ENCODE measurements at places on chromosomes 3 and 15.

- no peak for DNase-seq
Measured at GRCh38 chr15:45168286-45168685, 19.5 kb downstream of the SHF start.

DNA sequence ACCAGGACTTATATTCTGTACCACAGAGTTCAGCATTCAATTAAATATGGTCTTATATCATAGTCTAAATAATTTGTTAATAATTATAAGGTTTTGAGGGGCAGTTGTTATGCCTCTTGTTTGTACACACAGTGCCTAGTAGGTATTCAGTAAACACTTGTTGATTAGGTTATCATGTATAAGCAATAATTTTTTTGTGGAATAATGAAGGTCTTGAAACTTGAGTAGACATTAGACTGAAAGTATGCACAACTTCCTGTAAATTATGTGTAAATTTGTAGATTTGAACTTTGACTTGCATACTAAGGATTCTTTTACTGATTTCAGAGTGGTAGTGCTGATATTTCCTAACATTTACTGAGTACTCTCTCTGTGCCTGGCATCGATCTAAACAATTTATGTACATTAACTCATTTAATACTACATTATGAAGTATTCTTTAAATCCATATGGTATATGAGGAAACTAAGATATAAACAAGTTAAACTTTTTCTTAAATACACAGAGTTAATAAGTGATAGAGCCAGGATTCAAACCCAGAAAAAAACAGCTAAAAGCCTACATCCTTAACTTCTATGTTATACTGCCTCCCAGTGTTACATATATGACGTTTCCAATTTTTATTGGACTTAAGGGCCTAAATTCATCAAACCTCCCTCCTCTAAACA, 65.1 kb downstream of the GLCE start:
- no peak for DNase-seq

GRCh38 chr15:27278761-27279160, 307.8 kb downstream of the GABRG3 start:
- DNase-seq: no peak

- DNase-seq: no peak
Measured at GRCh38 chr3:123070510-123070909, 3.7 kb downstream of the PDIA5 start.

DNA sequence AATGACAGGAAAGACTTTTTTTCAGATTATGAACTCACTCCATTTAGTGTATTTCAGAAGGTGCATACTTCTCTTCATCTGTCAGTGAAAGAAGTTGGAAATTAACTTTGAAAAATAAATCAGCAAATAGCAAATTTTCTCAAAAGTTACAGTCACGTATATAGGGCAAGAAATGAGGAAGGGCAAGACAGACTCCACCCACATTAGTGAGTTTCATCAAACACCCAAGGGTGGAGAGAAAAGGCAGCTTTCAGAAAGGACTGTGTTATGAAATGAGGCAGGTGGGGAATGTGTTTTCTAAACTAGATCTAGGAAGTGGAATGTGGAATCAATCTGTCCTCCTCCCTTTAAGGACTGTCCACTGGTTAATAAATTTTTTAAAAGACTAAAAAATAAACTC, 2.9 kb downstream of the SLC22A13 start:
- no peak for DNase-seq

DNA sequence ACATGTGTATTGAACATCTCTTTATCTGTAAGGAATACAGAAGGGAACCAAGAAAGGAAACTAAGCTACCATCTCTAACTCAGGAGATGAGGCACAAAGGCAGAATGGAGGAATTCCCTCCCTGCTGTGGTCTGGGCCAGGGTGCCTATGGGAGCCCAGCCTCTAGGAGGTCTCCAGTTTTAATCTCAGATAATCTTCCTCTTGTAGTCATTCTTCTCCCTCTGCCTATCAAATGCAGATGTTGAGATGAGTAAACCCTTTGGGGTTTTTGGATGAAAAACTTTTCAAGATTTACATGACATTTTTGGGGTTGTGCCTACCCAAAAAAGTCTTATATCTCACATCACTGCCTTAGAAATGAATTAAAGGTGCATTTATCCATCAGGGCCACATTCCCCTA, 23.3 kb downstream of the SCG5 start:
- no peak for DNase-seq

DNA sequence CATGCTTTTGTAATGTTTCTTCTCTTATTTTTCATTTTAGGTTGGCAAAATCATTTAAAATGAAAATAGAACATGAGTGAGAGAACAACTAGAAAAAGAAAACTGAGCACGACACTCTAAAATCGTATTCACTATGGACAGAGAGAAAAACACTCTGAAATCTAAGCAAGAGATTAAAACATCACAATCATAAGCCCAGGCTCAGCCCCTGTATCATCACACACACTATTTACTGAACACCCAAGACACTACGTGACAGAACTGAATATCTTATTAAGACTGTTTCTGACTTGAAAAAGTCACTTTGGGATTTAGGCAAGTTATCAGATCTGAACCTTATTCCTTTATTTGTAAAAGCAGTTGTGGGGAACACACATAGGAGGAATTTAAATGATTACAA, 82.6 kb upstream of the PLXND1 start:
- no peak for DNase-seq

DNA sequence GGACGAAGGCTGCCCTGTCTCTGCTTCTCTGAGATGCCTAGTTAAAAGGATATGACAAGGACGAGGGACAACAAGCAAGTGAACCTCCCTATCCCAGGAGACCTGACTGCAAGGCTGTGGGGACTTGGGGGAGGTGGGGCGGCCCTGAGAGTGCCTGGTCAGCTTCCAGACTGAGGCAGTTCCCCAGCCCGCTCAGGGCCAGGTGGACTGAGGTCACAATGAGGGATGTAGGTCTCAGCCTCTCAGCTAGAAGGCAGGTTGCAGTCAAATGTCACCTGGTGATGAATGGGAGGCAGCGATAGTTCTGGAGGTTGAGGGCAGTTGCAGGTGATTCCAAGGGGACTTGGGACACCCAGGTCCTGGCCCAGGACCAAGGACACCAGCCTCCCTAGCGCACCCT, 30.6 kb downstream of the TKT start:
- no peak for DNase-seq

DNA sequence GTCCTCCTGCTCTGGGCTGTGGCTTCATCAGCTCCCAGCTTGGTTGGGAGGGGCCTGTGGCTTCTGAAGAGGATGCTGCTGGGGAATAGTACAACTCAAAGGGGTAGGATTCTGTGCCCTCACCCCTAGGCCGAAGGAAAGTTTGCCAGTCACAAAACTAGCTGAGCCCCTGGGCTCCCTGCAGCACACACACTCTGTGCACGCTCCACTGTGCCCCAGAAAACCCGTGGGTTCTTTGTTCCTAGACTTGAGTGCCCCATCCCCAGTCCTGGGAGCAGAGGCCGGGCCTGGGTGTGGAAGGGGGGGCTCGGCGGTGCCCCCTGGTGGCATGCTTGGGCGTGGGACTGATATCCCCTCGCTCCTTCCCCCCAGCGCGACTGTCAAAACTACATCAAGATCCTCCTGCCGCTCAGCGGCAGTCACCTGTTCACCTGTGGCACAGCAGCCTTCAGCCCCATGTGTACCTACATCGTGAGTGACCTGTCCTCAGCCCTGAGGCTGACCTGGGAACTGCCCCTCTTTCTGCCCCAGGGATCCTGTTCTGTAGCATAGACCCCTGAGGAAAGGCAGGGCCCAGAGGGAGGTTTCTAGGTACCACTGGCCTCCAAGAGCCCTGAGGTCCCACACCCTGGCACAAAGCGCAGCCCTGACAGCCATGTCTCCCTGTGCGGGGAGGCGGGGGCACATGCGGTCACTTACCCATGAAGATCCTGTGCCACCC, 14.2 kb downstream of the CIB1 start:
- DNase-seq: no peak

DNA sequence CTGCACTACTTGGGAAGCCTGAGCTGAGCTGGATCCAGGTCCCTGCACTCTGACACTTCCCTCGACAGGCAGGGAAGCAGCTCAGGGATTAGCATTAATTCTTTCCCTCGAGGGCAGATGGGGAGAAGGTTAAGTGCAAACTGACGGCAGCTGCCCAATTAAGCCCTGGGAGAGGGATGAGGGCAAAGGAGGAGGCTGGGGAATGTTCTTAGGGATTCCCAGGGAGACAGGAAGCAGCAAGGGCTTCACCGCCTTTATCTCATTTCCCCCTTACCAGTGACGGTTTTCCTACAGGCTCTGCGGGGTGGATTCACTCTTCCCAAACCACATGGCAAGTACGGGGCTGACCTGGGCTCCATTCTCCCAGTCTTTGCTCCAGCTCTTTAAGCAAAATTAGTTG, 519.0 kb upstream of the PROK2 start:
- no peak for DNase-seq

GRCh38 chr3:147758771-147759170, 349.6 kb downstream of the ZIC1 start:
- DNase-seq: no peak

- DNase-seq: no peak
Measured at GRCh38 chr3:132726341-132726823, 4.2 kb upstream of the NPHP3 start.

DNA sequence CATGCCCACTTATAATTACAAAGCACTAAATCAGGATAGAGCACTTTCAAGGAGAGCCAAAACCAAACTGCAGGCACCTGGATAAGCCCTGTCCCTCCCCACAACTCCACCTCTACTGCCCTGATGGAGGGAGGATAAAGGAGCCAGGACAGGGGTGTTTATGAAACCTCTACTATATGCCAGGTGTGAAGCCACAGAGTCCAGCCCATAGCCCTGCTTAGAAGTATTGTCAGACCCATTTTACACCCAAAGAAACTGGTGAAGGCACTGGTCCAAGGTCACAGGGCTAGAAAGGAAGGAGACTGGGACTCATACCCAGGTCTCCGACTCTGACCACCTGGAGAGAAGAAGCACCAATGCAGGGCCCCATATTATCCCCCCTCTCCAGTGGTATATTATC, 48.7 kb downstream of the SH3BP5 start:
- no peak for DNase-seq

DNA sequence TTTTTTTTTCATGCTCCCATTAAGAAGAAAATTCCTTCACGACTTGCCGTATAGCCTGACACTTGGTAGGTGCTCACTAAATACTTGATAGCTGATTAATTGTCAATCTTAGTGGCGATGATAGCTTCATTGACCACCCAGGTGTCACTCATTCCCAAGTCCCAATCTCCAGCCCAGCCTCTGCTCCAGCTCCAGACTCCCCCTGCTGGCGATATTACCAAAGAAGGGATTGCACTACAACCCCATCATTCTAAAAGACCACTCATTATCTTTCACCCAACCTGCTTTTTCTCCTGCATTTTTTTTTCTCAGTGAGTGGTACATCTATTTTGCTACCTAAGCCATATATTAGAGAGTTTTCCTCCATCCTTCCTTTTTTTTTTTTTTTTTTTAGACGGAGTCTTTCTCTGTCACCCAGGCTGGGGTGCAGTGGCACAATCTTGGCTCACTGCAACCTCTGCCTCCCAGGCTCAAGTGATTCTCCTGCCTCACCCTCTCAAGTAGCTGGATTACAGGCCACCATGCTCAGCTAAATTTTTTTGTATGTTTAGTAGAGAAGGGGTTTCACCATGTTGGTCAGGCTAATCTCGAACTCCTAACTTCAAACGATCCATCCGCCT, 19.5 kb upstream of the COMMD2 start:
- no peak for DNase-seq

GRCh38 chr3:186083746-186084145, 25.1 kb downstream of the ETV5 start:
- no peak for DNase-seq

DNA sequence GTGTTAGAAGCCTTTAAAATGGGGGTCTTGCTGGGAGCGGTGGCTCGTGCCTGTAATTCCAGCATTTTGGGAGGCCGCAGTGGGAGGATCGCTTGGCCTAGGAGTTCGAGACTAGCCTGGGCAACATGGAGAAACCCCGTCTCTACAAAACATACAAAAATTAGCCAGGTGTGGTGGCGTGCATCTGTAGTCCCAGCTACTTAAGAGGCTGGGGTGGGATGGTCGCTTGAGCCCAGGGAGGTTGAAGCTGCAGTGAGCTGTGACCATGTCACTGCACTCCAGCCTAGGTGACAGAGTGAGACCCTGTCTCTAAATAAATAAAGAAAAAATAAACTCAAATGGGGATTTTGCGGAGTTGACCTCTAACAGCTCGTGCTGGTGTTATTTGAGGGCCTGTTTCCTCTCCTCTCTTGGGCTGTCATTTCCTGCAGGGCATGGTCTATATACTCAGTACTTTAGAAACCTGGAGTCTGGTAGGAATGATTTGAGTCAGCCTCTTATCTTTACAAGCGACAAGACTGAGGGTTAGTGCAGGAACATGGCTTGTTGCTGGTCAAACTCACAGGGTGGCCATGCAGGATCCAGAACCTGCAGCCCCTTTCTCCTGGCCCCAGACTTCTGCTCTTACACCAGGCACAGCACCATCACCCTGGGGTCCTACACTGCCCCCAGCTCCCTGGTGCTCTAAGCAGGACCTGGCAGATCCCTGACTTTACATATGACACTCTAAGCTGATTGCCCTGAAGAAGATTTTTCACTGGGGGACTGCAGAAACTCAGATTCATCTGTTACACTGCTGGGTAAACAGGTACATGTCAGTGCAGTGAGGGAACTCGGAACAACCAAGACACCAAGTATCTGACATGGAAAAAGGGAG, 15.1 kb downstream of the EHD4 start:
- no peak for DNase-seq

DNA sequence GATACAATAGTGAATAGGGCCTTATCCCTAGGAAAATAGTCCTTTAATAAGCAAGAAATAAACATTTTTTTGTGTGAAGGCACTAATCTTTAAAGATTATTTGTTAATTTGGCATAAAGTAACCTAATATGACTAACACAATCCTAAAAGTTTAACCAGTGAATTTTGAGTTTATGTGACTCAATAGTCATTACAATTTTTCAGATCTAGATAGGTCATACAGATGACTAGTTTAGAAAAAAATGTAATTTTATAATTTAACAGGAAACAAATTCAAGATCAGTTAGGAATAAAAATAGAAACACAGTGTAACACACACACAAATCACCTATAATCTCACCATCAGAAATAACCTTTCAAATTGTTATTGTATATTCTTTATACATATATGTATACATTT, 620.7 kb upstream of the ALCAM start:
- no peak for DNase-seq

Measured in activated T-helper 1 cell treated with anti-CD3 and anti-CD28 coated beads, Interleukin-2, amount 50 U/mL, for 16 hours (primary cell).